ENCODE measurements at places on chromosomes 7 and 10.

DNA sequence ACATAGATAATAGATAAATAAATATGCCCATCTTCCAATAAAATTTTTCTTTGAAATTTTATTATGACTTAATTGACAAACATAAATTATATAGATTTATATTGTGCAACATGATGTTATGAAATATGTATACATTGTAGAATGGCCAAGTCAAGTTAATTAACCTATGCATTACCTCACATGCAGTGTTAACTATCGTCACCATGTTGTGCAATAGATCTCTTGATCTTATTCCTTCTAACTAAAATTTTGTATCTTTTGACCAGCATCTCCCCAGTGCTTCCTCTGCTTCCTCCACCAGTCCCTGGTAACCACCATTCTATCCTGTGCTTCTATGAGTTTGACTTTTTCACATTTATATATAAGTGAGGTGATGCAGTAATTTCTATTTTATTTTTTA, 259.6 kb downstream of the SUGCT start:
- DNase-seq, result no peak

DNA sequence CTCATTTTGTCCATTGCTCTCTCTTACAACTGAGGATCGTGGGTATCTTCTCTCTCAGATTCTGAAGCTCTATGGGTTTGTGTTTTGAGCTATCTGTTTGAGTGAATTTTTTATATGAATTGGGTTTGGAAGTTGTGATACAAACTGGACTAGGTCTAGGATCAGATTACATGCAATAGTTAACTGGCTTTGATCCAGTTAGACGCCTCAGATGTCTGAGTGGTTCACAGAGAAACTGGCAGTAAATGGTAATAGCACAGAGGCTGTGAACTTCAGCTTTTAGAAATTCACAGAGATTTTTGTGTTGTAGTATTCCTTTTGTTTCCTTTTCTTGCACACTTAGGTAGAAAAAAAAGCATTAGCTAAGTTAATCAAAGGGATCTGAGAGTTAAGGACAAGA, 12.7 kb upstream of the DNMBP start:
- no peak for DNase-seq

DNA sequence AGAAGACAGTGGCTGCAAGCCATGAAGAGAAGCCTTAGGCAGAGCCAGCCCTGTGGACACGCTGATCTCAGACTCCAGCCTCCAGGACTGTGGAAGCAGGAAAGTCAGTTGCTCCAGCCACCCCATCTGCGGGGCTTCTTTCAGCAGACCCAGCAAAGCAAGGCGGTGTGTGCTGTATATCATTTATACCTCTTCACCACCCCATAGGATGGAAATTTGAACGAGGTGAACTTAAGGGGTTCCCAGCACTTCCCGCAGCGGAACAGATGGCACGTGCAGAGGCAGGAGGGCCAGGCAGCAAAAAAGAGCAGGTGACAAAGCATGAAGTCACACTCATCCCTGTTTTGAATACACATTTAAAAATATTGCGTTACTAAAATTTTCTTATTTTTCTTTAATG, 159.4 kb downstream of the ADARB2 start:
- no peak for DNase-seq

- DNase-seq, result no peak
These were observed 692 bp downstream of the IGFBP1 start for GRCh38 chr7:45888993-45889366.

- DNase-seq, result no peak
These were observed 214.5 kb upstream of the CNTNAP2 start for GRCh38 chr7:145902123-145902522.

DNA sequence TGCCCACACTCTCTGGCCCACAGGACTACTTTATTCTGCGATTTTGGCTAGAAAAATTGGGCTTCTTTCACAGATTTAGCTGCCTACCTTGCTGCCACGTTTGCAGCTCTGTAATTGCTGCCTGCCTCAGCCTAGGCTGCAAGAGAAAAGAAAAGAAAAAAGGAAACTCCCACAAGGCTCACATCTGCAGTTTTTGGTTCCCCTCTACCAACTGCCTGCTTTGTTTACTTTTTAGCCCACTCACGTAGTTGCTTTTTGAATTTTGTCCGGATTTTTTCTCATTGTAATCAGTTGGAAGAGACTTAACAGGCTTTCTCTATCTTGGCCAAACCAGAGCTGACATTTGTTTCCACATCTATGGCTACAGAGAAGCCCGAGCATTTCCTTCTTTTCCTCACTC, 24.3 kb downstream of the SUN3 start:
- no peak for DNase-seq

DNA sequence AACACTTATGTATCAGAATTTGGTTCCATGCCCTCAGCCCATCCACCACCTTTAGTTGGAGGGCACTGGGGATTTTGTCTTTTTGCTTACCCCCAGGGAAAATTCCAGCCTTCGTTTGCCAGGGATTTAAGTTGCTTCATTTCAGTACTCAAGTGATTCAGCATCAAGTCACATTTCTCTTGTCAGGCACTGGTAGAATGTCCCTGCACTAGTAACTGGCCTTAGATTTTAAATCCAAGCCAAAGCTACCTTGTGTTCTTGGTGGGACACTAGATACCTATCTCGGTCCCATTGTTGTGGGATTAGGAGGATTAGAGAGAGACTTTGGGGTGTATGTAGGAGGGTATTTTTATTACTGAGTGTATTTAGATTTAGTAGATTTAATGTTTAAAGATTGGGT, 613.1 kb downstream of the SUGCT start:
- no peak for DNase-seq

DNA sequence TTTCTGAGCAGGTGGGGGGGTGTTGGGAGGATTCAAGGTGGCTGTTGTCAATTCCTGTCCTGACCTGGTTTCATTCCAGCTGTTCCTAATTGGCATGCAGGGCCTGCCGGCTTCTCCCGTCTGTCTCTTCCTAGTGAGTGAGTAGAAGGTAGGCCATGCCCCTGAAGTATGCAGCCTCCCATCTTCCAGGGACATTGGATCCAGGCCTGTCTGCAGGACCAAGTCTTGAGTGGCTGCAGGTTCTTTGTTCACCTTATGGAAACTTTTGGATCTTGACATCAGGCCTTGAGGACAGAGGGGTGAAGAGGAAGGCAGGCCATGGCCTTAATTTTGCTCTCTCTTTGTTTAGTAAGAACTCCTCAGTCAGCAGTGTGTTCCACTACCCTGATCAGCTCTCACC, 131.8 kb downstream of the SH2D4B start:
- DNase-seq, result no peak

- DNase-seq, result no peak
These were observed 34.9 kb upstream of the CNPY1 start for GRCh38 chr7:155581107-155581830.

DNA sequence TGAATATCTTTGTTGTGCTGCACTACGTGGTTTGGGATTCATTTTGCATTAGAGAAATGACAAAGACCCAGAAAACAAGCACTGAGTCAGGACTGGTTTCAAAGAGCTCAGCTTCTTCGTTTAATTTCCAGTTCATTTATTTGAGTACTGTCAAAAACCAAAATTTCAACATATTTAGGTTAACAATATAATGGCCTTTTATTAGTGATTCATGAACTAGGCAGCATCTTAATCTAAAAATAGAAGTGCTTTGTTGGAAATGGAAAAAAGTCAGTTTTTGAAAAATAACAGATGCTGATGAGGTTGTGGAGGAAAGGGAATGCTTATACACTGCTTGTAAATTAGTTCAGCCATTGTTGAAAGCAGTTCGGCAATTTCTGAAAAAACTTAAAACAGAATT, 856.4 kb downstream of the LRMDA start:
- DNase-seq, result no peak

All from GM13976 (cell line).